ENCODE measurements at places on chromosomes 5 and 9. TPM values are rescaled to one million over a fixed set of nuclear protein-coding genes. Genes with fewer than 3 reads are reported as not detected.

The TMEM161B gene
- 58.3 TPM for total RNA-seq

The DNAH5 gene
- total RNA-seq: 5.5 TPM

The CMYA5 gene
- 1.2 TPM for total RNA-seq

DNA sequence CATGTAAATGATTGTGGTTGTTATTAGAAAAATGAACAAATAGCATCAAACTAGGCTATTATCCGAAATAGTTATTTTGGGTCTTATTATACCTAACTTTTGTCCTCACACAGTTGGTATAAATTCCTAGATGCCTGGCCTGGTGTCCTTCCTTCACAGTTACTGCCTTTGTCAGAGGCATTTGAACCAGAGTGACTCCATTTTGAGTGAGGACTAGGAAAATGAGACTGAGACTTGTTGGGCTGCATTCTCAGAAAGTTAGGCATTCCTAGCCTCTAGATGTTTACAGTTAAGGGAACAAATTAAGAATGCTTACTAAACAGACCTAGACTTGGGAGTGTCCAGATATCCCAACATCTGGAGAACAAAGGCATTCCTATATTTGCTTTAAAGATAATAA is 283.5 kb upstream of the C9orf72 start:
- no peak for DNase-seq

- DNase-seq: no peak
These were observed 97.0 kb upstream of the TARS1 start for GRCh38 chr5:33343676-33344327.
